ENCODE measurements at places on chromosomes 6 and 20.

GRCh38 chr6:168210239-168211105, 109.1 kb downstream of the DACT2 start:
- DNase-seq: no peak

- DNase-seq: no peak
These were observed 76.3 kb downstream of the MTFR2 start for GRCh38 chr6:136173519-136174507.

- no peak for DNase-seq
These were observed 43.5 kb upstream of the FYN start for GRCh38 chr6:111916747-111917146.

DNA sequence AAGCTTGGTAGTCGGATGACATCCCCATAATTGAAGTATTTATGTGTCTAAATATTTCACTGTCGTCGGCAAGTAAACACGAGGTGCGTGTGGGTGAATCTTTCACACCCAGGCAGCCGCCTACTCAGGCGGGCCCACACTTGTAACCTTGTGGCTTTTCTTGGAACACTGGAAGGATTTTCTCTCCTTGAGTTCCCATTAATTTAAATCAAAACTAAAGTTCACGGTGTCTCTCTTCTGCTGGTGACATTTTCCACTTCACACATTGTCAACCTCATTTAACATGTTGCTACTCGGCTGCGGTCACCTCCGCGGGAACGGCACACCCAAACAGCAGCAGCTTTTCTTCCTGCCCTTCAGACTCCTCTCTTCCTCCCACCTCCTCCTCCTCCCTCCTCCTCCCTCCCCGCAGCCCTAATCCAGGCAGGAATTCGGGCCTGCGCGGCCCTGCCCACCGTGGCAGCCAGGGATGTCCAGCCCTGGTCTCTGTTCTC, 336.6 kb downstream of the QKI start:
- no peak for DNase-seq

DNA sequence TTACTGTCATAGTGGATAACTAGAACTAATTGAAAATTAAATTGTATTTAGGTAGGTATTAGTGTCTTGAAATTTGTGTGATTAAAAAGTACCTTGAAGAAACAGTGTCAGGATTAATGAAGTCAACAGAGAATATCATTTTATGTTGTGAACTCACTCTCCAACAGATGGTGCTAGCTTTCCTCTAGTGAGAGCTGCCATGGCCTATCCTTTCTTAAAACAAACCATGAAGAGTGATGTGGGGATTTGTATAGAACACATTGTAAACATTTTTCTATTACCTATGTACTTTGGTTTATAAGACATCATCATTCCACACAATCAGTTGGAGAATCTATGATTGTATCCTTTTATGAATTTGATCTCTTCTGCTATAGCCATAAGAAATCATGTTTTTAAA, 4.8 kb upstream of the SRSF12 start:
- DNase-seq: no peak

GRCh38 chr6:20200761-20201630, 11.3 kb downstream of the MBOAT1 start:
- no peak for DNase-seq

GRCh38 chr6:46899659-46900058, 22.1 kb downstream of the ADGRF5 start:
- no peak for DNase-seq

- DNase-seq: no peak
These were observed 228.0 kb downstream of the CD109 start for GRCh38 chr6:73923905-73924485.

DNA sequence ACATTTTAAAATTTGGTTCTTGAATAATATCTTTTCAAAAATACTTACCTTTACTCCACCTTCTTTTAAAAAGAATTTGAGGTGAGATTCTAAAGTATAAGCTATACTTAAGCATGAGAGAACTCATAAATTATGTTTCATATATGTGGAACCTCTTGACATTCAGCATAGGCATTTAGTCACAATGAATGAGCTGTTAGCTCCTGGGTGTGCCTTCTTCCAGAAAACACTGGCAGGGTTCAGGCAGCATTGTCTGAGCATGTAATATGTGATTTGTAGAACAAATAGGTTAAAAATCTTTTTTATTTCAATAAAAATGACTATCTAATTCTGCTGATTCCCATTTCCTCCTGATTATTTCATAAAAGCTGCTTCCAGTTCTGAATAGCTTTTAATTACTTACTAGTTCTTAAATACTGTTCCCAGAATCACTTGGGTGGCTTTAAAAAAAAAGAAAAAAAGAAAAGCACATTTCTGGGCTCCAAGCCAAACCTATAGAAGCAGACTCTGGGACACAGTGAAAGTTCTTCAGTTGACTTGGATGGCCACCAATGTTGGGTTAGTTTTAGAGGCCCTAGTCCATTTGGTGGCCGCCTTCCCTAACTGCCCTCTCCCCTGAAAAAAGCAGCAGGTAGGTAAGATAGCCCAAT, 20.2 kb downstream of the RNF8 start:
- no peak for DNase-seq

- DNase-seq: peak; percentile 77
These were observed 38.7 kb downstream of the GNAS start for GRCh38 chr20:58891086-58891717.

DNA sequence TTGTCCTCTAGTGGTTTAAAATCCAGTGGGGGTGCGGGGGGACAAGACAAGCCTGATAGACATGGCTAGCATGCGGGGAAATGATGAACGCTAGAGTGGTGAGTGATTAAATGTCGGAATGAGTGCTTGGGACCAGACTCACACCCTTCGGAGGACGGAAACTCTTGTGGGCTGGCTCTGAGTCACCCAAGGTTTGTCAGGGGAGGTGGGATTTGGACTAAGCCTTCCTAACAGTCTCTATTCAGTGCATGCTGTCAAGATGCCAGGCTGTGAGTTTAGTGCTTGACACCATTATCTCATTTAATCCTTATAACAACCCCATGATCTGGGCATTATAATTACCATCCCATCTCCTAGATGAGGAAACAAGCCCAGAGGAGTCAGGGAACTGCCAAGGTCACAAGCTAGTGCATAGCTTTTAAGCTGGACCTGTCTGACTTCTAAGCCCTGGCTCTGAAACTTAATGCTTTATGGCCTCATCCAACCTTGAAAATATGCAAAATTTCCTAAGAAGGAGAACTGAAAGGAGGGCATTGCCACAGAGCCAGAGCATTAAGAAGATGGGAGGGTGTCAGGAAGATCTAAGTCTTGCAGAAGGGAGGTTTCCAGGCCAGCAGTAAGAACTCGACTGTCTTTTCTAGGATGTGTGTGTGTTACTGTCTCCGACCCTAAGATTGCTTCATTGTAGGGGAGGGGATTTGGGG, 168.7 kb upstream of the LRFN2 start:
- DNase-seq: no peak

DNA sequence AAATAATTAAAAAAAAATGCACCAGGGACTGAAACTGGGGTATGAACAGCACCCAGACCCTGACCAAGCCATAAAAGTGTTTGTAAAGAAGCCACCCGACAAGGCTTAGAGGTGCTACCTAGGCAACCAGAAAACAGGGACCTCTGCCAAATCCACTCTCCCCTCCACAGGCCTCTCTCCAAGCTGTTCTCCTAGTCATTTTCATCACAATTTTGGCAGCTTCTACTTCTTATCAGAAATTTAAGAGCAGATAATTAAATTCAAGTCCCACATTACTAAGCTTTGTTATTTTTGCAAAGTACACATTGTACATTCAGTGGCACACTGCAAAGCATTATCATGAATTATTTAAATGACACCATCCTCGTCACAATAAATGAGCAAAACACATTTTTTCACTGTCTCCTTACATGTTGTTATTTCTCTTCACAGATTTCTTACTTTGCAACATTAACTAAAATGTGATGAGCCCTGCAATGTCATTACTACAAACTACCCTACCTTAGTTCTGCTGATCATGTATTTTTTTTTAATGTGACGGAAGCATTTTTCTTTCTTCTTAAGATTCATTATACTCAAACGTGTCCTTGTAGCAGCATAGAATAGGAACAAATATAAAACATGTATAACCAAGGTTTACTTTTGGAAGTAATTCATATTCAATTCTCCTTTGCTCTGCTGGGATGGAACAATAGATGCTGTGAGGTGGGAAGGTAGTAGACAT, 38.1 kb downstream of the ECT2L start:
- DNase-seq: no peak

DNA sequence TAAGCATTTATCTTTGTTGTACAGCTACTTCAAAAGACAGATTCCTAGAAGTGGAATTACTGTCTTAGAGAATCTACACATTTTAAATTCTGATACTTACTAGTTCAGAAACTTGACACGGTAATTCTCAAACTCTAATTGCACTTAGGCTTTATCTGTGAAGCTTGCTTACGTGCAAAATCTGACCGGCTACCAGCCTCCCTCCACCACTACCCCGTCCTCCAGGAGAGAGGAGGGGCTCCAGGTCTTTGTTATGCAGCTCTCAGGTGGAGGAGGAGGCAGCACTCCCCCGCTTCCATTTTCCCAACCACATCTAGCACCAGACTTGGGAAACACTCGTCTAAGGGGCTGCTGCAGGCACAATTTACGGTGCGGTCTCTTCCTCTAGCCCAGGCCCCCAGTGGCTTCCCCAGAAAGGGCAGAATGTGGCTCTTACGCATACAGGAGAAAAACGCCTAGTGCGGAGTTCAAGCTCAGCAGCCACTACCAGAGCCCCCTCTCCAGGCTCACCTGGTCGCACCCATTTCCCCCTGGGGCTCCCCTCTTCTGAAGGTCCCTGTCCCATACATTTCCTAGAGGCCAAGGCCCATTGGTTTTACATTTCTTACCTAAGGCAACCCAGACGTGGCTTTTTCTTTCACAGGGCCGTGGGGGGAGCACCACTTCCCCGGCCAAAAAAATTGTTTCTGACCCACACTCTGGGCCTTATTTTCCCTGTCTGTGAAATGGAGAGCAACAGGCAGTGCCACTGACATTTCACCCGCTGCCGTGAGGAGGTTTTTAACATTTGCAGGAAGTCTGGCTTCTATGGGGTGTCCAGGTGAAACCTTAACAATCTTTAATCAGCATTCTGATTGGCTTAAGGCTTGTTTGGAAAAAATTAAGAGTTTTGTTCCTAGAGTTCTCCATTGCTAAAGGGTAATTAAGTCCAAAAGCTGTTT, 1.6 kb upstream of the TGIF2 start:
- DNase-seq: no peak

DNA sequence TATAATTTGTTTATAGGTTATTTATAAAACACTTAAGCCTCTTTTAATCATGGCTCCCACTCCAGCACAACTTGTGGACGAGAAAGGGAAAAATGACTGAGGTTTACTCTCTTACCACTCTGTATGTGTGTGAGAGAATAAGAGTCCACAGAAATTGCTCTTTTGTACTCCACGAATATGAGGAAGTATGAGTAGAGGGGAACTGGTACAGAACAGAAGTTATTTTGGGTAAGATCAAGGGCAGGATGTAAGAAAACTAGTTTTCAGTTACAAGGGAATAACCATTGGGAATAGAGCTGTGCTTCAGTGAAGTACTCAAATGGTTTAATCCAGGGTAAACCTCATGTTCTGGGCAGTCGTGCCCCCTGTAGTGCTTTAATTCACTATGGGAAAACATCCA, 72.6 kb downstream of the REV3L start:
- no peak for DNase-seq

DNA sequence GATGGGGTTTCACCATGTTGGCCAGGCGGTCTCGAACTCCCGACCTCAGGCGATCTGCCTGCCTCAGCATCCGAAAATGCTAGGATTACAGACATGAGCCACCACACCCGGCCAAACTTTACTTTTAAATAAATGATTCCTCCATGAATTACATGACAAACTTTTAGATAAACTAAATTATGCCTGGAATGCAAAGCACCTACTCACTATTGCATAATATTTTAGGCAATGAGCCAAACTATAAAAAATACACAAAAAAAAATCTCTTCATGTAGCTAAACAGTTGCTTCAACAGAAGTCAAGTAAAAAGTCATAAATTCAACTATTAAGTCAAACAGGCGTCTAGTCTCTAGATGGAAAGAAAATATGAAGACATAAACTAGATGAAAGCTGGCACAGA, 56.5 kb downstream of the PTPRK start:
- no peak for DNase-seq

- DNase-seq: no peak
These were observed 247.0 kb upstream of the KCNQ5 start for GRCh38 chr6:72374857-72375256.

GRCh38 chr20:23186808-23187207, 100.7 kb upstream of the CD93 start:
- DNase-seq: no peak

DNA sequence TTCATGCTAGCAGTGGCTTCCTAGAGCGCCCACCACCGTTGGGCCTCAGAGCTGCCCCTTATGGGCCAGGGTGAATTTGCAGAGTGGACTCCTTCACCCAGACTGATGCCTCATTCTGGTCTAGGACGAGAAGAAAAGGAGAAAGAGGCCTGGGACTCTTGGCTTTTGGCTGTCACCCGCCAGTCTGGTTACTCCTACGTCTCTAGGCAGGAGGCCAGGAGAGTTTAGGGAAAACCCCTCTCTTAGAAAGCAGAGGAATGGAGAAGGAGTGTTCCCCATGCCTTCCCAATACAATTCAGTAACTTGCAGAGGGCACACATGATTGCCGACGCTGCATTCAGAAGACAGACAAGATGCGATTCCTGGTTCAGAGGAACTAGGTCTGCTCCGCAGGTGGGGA, 70.1 kb downstream of the CDC5L start:
- DNase-seq: no peak

DNA sequence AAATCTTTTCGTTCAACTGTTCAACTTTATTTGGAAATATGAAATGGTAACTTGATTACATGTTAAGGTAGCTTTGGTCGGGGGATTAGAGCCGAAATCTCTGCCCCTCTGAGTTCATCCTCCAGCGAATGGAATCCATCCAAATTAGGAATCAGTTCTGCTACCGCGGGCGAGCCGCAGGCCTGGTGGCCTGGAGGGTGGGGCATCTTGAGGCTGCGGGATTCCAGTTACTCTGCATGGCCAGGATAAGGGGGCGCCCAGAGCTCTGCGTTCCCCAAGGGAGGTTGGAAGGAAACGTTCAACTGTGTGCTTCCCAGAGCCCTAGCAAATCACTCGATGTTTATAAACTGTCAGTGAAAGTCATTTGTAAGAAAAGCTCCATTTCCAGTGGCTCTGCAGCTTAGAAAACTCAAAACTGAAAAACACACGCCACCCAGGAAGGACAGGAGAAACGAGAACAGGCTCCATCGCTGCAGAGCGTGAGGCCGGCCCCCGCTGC, 262.2 kb downstream of the TAF4 start:
- no peak for DNase-seq

- DNase-seq: peak; percentile 55
These were observed 35.2 kb upstream of the MDFI start for GRCh38 chr6:41602864-41603608.

DNA sequence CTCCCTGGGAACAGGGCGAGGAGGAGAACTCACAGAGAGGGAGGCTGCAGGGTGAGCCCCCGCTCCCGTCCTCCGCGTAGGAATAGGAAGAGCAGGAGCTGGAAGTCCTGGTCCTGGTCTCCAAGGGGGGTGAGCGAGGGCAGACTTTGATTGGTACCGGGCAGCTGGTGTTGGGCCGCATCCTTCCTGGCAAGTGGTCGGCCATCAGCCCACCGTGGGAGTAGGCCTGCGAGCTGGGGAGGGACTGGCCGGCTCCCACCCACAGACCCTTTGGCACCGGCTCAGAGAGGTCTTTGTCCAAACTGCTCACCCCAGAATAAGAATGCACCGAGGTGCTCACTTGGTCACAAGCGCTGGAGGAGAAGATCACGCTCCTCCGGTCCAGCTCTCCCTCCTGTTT, 56.2 kb downstream of the GJA10 start:
- no peak for DNase-seq
